ENCODE measurements at places on chromosomes 3 and 15.
A peak's percentile ranks its signal among the peaks of the same experiment; 100 is the strongest.

- no peak for DNase-seq
These were observed 7.0 kb downstream of the EBLN2 start for GRCh38 chr3:73068419-73068818.

- no peak for DNase-seq
These were observed 7.1 kb downstream of the EFCAB12 start for GRCh38 chr3:129421236-129421883.

GRCh38 chr3:172142051-172142863, 102.9 kb downstream of the FNDC3B start:
- no peak for DNase-seq

GRCh38 chr3:188037195-188037718, 116.7 kb upstream of the LPP start:
- peak; percentile 71 for DNase-seq

DNA sequence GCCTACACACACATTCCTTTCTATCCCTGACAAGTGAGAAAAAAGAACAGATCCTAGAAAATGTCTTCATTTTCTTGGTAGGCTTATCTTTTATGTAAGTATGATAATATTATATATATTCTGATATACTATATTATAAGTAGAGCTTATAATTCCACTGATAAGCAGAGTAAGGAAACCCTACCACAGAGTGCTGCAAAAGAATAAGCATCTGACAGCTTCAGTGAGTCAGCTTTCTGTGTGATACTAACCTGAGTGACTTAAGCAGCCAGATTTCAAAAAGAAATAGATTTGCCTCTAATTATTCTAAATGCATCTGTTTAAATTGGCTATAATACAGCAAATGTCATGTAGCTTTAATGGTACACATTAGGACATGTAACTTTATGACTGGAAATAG, 656.0 kb downstream of the MCTP2 start:
- no peak for DNase-seq

GRCh38 chr3:59444294-59444671, 394.5 kb upstream of the CFAP20DC start:
- DNase-seq, result no peak

- DNase-seq, result no peak
These were observed 1.7 kb upstream of the HES1 start for GRCh38 chr3:194134231-194134756.

GRCh38 chr3:170941551-170941950, 33.1 kb upstream of the EIF5A2 start:
- DNase-seq, result no peak

GRCh38 chr3:171427771-171428320, 32.4 kb downstream of the TNIK start:
- peak; percentile 51 for DNase-seq

- DNase-seq, result no peak
These were observed 8.9 kb upstream of the PXK start for GRCh38 chr3:58323529-58324390.

DNA sequence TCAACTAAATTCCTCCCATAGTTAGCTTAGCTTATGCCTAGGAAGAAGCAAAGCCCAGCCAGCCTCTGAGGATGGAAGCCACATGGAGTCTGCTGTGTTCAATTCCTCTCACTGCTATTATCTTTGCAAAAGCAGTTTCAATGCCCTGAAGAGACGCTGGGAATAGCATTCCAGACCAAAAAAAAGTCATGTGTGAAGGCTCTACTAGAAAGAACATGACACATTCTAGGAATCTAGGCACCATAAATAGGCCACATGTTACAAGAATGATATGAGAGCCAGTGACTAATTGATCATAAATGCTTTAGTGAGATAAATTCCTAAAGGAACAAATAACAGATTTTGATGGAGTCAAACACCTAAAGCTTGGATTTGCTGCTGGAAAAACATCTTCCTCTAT, 800.8 kb downstream of the TUSC7 start:
- no peak for DNase-seq

GRCh38 chr3:172938788-172939187, 188.3 kb downstream of the ECT2 start:
- peak; percentile 17 for DNase-seq

DNA sequence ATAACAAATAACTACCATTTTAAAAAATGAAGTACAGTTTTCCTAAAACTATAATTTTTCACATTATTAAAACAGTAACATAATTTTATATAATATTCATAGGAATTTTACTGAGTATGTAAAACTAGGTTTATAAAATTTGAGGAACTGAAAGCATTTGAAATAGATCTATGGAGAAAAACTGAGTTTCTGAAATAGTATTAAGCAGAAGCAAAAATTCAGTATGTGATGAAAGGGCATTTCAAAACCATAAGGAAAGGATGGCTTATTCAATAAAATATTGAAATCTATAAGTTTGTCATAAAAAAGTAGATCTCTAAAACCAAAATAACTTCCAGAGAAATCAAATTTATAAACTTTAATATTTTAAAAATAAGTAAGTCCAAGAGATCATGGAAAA, 53.4 kb downstream of the GBE1 start:
- DNase-seq, result no peak
